ENCODE measurements at places on chromosomes 16 and 17.
A peak's percentile ranks its signal among the peaks of the same experiment; 100 is the strongest.

DNA sequence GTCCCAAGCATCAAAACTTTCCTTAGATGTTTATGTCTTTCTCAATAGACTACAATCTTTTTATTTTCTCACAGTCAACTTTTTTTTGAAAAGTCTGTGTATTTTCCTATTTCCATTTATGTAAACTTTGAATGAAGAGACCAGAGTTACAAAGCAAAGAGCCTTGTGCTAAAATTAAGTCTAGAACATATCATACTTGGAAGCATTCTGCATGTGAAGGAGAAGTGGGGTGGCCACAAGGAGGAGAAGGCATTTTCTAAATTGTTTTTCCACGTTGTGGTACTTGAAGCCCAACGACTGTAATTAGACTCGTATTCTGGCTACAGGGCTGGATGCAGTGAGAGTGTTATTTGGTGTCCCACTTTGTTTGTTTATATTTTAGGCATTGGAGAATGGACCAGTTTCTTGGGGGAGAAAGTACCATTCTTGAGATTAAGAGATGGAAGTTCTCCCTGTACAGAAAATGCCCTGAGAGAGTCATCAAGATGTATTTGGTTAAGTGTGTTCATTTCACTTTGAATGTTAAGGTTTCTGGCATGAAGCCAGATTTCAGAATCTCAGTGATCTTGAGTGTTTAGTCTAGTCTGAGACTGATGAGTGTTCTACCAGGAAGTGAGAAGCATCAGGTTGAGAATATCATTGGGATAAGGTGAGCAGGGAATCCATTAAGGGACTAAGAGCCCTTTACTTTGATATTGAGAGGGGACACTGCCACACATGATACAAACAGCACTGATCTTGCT lies 71.6 kb downstream of the MAP2K6 start:
- peak; percentile 16 for DNase-seq

GRCh38 chr16:10847176-10847575 lies 28.6 kb upstream of the TVP23A start:
- no peak for DNase-seq

- DNase-seq: no peak
Observed at GRCh38 chr16:12452549-12452948, 351.1 kb downstream of the CPPED1 start.

DNA sequence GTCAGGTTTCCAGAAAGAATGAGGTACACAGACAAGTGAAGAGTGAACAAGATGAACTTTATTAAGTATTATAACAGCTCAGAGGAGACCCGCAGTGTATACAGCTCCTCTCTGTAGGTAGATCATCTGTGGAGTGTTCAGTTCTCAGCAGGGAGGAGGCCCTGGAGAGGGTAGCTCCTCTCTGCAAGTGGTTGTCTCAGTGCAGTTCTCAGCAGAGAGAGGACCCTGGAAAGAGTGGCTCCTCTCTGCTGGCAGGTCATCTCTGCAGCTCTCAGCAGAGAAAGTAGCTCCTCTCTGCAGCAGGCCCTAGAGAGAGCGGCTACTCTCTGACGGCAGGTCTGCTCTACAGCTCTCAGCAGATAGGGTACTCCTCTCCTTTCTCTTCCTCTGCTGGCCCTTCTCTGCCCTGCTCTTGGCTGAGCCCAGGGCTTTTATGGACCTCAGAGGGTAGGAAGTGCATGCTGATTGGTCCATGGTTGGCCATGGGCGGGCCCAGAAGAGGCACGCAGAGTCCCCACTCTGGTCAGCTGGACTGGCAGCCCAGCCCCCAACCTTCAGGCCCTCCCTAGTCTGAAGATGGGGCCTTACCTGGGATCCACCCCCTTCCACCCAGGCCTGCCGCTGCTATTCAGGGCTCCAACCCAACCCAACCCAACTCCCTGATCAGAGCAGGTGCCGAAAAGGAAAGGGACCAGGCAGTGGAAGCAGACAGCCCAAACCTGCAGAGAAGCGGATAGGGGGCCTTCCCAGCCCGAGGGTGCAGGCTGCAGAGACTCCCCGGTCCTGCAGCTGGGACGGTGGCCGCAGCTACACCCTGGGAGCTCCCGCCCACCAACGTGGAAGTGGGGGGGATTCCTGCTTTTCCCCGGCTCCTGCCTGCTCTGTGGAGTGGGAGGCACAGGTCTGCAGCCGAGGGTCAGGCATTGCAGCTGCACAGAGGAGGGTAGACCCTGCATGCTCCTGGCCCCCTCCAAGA lies 18.5 kb upstream of the DNAJA2 start:
- no peak for DNase-seq

GRCh38 chr17:63431939-63432804 lies 13.9 kb downstream of the CYB561 start:
- no peak for DNase-seq

DNA sequence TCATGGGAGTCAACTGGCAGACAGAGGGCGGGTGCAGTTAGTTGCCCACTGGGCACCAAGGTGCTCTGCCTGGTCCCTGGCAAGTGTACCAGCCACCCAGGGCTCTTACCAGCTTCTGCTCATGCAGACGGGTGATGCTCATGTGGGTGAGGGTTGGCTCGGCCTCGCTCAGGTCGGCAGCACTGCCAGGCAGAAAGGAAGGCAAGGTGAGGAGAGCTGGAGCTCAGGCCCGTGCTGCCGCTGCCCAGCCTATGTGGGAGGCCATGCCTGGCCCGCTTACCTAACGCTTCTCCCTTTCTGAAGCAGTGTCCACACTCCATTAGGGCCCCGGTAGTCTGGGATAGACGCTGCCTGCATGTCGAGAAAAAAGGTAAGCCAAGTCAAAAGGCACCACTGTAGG lies 2.6 kb downstream of the SIRT7 start:
- no peak for DNase-seq

DNA sequence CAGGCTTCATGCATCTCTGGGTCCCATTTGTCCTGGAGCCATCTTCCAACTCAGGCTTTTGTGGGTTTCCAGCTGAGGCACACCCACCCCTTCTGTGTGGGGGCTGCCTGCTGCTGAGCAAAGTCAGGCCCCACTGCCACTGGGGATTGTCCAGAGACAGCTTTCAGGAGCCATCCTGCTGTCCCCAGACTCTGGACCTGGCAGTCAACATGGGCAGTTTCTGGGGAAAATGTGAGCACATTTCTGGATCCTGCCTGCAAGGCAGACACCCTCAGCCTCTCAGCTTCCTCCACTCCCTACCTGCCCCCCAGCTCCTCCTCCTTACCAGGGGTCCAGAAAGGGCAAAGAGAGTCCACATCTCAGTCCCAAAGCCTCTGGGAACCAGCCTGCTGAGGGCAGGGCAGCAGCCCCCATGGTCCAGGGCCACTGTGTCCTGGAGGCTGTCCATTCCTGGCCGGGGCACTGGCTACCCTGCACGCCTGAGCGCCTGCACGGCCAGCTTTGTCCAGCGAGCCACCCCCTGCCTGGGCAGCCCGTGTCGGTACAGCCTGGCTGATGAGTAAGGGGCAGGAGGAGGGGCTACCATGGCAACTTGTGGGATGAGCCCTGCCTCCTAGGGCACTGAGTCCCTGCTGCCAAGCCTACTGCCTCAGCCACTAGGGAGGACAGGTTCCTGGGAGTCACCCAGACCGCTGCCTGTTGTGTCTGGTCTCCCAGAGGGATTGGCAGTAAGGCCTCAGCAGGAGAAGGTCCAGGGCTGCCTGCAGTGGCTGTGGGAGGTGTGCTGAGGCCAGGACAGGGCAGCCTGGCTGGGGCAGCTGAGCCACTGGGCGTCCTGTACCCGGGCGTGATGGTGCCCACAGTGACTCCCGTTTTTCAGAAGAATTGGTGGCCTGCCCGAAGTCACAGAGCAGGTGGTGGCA lies at the start of gene SLC47A2:
Gene SLC47A2, minus strand, starts transcription at position 477 of the 923 bp plus-strand sequence. Its CDS starts 29 bp downstream, at position 448.
- no peak for DNase-seq

GRCh38 chr17:38588788-38589174 lies 17.0 kb downstream of the SRCIN1 start:
- DNase-seq: no peak

DNA sequence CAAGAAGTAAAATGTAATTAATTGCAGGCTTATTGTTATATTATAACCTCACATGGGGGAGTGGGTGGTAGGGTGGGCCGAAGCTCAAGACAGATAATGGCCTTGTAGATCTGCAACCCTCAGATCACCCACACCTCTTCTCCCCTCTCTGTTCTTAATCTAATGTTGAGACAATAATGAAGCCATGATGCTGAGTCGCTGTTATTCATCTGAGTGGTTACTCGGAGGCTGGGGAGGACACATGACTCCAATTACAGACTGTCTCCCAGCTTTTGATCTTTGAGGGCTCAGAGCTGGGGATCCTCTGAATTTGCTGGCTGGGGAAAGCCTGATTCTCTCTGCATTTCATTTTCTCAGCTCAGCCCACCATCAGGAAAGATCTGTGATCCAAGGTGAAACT lies 275.3 kb downstream of the SHISA9 start:
- no peak for DNase-seq

DNA sequence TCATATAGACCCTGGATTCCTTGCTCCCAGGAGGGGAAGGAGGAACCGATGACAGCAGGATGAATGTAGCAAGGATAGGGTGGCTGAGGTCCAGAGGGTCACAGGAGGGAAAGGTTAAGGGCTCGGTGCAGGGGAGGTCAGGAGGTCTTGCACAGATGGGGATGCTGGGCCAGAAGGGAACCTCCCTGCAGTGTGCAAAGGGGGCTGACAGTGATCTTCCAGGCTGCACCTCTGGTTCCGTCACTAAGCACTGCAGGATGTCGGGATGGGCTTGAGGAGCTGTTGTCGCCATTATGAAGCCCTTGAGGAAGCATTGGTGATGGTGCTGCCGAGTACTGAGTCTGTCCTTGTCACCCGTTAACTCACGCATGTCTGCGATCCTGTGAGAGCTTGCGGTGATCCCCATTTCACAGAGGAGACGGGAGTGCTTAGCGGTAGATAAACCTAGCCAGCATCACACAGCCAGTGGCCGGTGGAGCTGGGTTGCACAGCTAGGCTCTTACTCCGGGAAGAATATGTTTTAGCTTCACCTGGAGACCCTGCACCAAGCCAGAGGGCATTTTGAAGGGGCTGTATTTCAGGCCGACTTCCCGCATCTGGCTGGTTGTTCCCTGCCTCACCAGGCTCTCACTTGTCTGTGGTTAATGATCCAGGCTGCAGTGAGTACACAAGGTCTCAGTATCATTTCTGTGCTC lies 120.4 kb downstream of the SNX29 start:
- no peak for DNase-seq

GRCh38 chr16:48201515-48202201 lies 42.4 kb upstream of the LONP2 start:
- DNase-seq: no peak

GRCh38 chr17:5282642-5283217 lies 646 bp downstream of the RABEP1 start:
- DNase-seq: peak; percentile 36

GRCh38 chr17:81066072-81066471 lies 31.1 kb downstream of the BAIAP2 start:
- no peak for DNase-seq
